NCI-H1930 (cell line): ENCODE measurements at places on chromosomes 7 and 10.

- DNase-seq, result no peak
These were observed 110.3 kb downstream of the MKX start for GRCh38 chr10:27635290-27635689.

DNA sequence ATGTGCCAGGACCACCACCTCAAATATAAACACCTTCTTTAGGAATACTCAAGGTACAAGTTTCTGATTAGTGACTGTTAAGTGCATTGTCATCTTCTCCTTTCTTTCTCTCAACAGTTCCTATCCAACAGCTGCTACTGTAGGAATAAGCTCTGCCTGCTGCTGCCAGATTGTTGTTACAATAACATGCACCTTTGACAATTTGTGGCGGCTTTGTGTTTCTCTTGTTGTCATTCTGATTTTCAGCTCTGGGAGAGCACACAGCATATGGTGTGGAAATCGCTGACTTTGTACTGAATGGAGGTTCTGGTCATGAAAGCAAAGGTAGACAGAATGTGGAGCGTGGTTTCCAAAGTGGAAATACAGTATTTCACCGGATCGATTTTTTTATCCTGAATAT lies 182.8 kb downstream of the SEC23IP start:
- no peak for DNase-seq

- no peak for DNase-seq
These were observed 51.7 kb upstream of the CYTH3 start for GRCh38 chr7:6323967-6324701.

GRCh38 chr10:14240253-14241189 lies 90.2 kb downstream of the FRMD4A start:
- DNase-seq, result no peak

DNA sequence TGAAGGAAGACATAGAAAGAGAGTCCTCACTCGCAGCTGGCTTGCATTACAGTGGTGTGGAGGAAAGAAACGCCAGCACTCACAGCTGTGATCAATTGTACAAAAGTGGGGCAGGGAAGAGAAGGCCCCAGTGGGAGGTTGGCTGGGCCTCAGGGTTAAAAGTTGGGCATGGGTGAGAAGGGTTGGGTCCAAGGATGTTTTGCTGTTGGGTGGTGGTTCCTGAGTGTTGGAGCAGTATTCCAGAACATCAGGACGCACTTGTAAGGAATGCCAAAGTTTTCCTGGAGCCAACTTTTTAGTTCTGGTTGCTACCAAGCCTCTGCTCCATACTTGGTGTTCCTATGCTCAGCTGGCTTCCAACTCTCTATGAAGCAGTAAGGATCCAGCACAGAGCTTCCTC lies 55.4 kb upstream of the MKRN1 start:
- DNase-seq, result no peak

GRCh38 chr7:158946329-158946728 lies 90.0 kb downstream of the DYNC2I1 start:
- no peak for DNase-seq

- no peak for DNase-seq
These were observed 32.4 kb downstream of the WBP1L start for GRCh38 chr10:102775935-102776669.

- DNase-seq, result no peak
These were observed 102.4 kb downstream of the CFTR start for GRCh38 chr7:117582219-117582704.

DNA sequence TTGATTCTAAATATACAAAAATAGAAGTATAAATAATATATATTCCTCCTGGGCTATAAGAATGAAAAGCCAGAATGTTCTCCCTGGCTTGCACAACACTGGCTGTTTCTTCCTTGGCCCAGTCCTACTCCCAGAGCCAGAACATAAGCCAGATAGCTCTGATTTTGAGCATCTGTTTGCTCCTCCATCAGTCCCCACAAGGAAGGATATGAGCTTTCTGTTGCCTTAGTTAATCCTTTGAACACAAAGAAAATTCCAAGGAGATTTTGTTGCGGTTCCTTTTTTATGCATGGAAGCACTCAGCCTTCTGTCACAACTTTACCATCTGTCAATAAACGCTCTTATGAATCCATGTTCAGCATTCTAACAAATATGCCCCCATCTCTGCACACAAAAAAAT lies 361.8 kb downstream of the IPMK start:
- no peak for DNase-seq

DNA sequence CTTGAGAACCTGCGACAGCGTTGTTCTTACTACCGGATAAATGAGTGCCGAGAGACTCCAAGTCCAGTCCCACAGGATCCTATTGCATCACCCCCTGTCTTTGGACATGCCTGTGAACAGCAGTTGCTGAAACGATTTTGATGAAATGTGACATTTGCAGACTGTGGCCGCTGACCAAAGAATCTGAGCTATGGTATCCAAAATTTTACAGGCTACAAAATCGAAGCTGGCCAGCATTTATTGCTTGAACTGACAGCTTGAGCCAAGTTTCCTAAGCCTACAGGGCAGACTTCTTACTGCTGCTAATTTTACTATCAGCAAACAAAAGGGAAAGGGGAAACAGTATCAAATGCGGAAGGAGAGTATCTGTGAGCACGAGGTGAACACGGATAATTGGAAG lies 12.1 kb upstream of the NPVF start:
- DNase-seq, result no peak

DNA sequence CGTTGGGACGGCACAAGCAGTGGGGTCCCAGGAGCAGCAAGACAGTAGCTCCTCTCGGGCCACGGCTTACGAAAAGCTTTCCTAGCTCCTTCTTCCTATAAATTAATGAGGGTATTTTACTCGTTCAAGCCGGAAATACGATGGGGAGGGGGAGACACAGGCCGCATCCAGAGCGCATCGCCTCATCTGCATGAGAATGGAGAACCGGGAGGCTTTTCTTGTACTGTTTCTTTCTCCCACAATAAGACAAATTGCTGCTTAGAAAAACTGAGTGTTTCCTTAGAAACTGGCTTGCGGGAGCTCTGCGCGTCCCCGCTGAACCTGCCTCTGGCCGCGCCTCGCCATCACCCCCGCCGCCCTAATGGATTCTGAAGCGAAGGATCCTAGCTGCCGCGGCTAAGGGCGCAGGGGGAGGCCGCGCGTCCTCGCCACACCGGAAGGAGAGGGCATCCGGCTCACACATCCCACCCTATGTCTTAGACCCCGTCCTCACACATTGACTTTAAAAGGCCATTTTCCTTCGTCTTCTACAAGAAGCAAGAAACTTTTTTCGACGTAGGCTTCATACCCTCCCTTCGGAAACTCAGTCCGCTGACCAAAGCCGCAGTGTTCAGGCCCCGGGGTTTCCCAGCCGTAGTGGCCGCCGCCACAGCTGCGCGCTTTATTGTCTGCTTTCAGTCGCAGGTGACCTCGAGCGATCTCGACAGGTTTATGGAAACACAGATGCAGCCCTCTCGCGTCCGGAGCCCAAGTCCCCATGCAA lies 8.8 kb downstream of the NXPH1 start:
- DNase-seq, result no peak

DNA sequence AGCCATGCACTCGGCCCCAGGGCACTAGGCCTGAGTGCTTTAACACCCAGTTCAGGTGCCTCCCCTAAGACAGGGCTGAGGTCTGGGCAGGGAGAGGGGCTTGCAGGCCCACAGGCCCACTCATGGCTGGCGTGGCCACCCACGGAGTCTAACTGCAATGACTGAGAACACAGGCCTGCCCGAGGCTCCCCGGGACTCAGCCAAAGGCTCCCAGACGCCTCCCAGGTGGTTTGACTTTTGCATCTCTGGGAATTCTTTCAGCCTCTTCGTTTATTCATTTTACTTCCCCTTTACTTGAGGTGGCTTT lies 37.3 kb downstream of the PTPRN2 start:
- DNase-seq, result no peak

GRCh38 chr10:16606421-16606820 lies 84.7 kb upstream of the C1QL3 start:
- DNase-seq, result no peak

DNA sequence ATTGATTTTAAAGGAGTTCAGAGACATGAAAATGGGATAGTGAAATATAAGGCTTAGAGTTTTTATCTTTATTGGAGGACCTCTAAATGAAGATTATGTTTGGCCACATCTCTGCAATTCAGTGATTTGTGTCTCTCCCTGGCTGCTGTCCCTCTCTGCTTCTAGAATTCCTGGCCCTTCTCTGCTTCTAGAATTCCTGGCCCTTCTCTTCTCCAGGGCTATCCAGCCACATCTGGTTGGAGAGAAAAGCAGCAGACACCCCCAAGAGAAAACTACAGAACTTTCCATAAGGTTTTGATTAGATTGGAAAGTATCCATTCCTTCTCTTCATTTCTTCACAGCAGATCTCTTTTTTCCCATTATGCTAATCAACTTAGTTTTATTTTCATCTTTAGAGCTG lies 135.5 kb downstream of the NPY start:
- no peak for DNase-seq

- DNase-seq, result no peak
These were observed 102.0 kb downstream of the FAM53B start for GRCh38 chr10:124642088-124642710.

- DNase-seq, result no peak
These were observed 89.6 kb upstream of the CTBP2 start for GRCh38 chr10:125249948-125250347.

DNA sequence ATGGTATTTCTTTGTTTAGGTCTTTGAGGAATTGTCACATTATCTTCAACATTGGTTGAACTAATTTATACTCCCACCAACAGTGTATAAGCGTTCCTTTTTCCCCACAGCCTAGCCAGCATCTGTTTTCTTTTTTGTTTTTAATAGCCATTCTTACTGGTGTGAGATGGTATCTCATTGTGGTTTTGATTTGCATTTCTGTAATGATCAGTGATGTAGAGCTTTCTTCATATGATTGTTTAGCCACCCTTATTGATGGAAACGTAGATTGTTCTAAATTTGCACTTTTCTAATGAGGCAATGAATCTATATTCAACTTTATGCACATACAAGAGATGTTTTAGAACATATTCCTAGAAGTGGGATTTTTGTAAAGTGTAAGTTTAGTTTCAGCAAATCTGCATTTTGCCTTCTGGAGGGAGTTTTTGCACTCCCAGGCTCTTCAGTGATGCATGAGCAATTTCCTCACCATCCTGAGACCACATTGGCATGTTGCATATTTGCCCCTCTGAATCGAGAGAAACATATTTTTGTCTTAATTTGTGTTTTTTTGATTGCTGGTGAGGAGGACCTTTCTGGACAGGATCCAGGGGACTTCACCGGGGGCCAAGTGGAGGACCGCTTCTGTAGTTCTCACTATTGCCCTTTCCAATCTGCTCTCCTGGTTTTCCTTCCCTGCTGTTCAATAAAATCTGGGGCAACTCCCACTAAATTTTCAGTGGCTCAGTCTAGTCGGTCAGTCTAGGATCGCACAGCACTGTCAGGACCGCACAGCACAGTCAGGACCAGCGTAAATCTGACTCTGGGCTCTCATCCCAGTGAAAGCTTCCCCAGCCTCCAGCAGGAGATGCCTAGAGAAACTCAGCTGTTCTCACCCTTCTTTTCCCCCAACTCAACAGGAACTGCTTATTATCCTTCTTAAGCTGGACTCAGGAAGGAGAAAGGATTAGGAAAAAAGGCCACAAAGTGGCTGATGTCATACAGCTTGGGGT lies 157.0 kb downstream of the PTPN20 start:
- DNase-seq, result no peak

GRCh38 chr7:74233655-74234285 lies 20.4 kb downstream of the RFC2 start:
- no peak for DNase-seq

- DNase-seq, result no peak
These were observed 575.0 kb upstream of the MGMT start for GRCh38 chr10:128892005-128892404.

GRCh38 chr7:87933953-87934698 lies at the start of gene ADAM22:
TSS of gene ADAM22 (plus strand) at chr7:87934251. CDS start at chr7:87934466, 215 bp downstream.
- peak; percentile 95 for DNase-seq

- no peak for DNase-seq
These were observed 354.4 kb downstream of the CRPPA start for GRCh38 chr7:16066805-16067459.

DNA sequence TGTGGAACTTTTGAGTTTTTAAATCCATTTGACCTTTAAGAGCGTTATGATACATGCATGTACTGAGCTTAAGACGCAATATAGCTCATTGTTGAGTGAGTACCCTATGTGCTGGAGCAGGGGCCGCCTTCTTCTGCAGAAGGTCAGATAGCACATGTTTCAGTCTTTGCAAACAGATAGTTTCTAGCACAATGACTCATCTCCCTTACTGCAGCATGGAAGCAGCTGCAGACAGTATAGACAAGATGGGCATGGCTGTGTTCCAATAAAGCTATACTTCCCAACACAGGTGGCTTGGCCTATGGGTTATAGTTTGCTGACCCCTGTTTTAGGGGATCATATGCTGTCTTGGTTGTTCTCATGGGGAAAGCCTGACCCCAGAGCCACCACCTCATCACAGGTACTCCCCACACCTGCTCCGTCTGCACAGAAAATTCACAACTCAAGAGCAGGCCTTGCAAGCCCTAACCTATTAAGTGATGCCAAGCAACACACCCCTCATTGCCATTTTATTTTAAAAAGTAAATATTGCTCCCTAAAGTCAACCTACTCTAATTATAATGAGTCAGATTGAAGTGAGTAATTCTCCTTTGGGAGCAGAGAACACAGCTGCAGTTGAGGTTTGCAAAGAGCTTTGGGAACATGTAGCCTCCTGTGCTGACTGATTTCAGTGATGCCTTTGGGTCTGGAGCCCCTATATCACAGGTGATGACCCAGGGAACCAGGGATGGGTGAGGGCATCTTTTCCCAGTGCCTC lies 330.1 kb downstream of the PAXIP1 start:
- DNase-seq, result no peak

DNA sequence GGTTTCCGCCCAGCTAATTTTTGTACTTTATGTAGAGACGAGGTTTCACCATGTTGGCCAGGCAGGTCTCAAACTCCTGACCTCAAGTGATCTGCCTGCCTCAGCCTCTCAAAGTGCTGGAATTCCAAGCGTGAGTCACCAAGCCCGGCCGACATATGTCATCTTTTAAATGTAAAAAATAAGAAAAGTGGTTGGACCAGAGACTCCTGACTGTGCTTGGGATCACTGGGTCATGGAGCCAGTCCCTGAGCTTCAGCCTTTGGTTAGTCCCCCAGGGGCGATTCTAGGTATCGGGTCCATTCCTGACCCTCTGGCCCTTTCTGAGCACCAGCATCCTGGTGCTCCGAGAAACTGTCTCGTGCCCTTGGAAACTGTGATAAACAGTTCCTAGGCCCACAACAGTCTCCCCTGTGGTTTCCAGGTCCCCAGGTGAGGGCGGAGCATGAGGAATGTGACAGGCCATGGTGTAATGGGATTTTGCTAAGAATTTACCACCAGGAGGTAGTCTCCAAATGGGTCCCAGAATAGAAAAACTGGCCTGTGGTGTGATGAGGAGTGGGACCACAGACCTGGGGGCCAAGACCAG lies 32.8 kb downstream of the UBTD1 start:
- DNase-seq, result no peak
